ENCODE measurements at places on chromosomes 1 and 21.

GRCh38 chr1:62232871-62233278, 38.2 kb downstream of the L1TD1 start:
- no peak for DNase-seq

GRCh38 chr1:119159966-119160365, 19.5 kb upstream of the WARS2 start:
- DNase-seq = no peak

- DNase-seq = no peak
Observed at GRCh38 chr1:3787745-3788605, 8.3 kb downstream of the LRRC47 start.

GRCh38 chr1:67713057-67713846, 28.3 kb downstream of the GADD45A start:
- peak; percentile 85 for DNase-seq

DNA sequence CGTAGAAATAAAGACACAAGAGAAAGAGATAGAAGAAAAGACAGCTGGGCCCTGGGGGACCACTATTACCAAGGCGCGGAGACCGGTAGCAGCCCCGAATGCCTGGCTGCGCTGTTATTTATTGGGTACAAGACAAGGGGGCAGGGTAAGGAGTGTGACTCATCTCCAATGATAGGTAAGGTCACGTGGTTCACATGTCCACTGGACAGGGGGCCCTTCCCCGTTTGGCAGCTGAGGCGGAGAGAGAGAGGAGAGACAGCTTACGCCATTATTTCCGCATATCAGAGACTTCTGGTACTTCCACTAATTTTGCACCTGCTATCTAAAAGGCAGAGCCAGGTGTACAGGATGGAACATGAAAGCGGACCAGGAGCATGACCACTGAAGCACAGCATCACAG, 4.1 kb upstream of the TPRG1L start:
- no peak for DNase-seq

GRCh38 chr1:115429884-115430283, 91.8 kb upstream of the NGF start:
- peak; percentile 45 for DNase-seq

GRCh38 chr21:32410916-32411315, 1.6 kb upstream of the EVA1C start:
- no peak for DNase-seq

Data from fibroblast of skin of abdomen (primary cell).